Osteoblast (primary cell): ENCODE measurements at places on chromosomes 3 and 15.

GRCh38 chr3:68306571-68306970, 625.8 kb downstream of the TAFA4 start:
- DNase-seq: no peak
- H3K27ac ChIP-seq: no peak overlapping the region
- no peaks in the 10 kb centered on the region for H3K36me3 ChIP-seq
- H3K4me1 ChIP-seq: no peaks in the 10 kb centered on the region

DNA sequence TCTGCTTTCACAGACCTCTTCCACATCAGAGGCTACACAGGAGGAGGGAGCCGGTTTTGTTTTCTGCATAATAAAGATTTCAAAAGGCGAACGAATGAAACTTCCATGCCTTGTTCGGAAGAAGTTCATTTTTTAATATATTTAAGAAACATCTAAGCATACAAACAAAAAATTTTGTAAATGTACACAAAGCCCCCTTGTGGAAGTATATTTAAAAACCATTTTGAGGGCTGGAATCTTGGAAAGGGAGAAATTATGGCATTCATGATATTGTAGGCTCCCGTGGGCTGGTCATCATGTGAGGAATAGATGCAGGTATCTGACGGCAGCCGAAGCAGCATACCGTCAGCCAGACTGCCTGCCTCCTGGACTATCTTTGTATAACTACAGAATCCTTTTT, 90.4 kb downstream of the MECOM start:
- DNase-seq: no peak
- H3K4me1 ChIP-seq: peaks cover 6% of the 10 kb centered on the region
- H3K27me3 ChIP-seq: no peaks in the 10 kb centered on the region
- no peak overlapping the region for H3K27ac ChIP-seq
- H3K4me3 ChIP-seq: no peak overlapping the region

- no peak for DNase-seq
- no peaks in the 10 kb centered on the region for H3K36me3 ChIP-seq
- no peak overlapping the region for H3K27ac ChIP-seq
- no peak overlapping the region for H3K4me3 ChIP-seq
- H3K27me3 ChIP-seq: peaks cover 2% of the 10 kb centered on the region
These were observed 20.2 kb upstream of the CCDC66 start for GRCh38 chr3:56536735-56537134.

DNA sequence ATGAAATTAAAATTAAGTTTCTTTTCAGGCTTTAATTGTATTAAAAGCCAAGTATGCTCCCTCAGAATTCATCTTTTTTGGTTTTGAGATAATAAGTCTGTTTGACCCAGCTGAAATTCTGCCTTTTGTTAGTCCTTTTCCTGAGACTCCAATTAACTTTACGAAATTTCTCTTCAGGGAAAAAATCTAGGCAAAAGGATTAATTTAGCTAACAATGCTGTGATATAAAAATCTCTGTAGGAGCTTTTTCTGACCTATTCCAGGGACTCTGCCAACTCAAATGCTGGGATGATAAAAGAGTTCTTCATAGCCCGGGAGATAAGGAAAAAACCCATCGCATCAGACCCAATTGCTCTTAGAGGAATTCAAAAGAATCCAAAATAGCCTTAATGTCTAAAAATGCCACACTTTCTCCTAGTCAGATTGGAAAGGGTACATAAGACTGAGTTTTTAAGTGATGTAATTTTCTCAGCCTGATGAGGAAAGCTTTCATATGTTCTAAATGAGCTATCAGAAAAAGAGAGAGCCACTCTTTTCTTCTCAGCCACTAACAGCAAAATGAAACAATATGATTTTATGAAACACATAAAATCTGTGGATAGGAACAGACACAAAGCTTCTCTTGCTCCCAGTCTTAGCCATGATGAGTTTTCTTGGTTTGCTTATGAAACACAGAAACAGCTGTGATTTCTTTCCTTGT, 405.1 kb downstream of the ROBO1 start:
- peaks cover 20% of the 10 kb centered on the region for H3K4me1 ChIP-seq
- H3K27ac ChIP-seq: no peak overlapping the region
- no peak for DNase-seq
- H3K4me3 ChIP-seq: no peak overlapping the region
- no peaks in the 10 kb centered on the region for H3K36me3 ChIP-seq

DNA sequence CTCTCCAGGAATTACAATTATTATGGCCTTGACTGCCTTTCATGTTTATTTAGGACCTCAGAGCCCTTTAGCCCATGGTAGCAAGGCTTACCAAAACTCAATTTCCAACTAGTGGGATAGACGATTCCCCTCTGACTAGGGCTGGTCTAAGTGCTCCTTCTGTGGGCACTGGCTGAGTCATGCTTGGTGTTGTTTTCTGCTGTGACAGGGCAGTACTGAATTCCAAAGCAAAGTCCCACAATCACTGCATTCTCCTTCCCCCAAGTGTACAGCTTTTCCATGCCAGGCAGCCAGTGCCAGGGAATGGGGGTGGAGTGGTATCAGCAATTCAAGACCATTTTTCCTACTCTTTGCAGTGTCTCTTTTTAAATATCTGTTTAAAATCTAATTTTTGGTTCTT, 509.0 kb upstream of the NECTIN3 start:
- H3K36me3 ChIP-seq: no peaks in the 10 kb centered on the region
- H3K4me3 ChIP-seq: no peak overlapping the region
- H3K27ac ChIP-seq: no peak overlapping the region
- DNase-seq: no peak
- H3K4me1 ChIP-seq: peaks cover 5% of the 10 kb centered on the region

DNA sequence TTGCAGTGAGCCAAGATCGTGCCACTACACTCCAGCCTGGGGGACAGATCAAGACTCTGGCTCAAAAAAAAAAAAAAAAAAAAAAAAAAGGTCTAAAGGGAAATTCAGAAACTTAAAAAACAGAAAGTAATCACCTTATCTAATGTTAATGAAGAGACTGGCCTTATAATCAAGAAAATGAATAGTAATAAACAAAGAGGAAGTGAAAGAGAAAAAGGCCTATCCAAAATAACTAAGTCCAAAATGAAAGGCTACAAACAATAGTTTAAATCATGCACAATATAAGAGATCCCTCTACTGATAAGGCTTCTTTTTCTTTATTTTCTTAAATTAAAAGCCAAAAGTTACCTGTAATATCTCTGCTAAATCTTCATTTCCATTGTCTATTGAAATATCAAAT, 37.1 kb upstream of the HDC start:
- DNase-seq: no peak
- no peaks in the 10 kb centered on the region for H3K4me1 ChIP-seq
- peaks cover 30% of the 10 kb centered on the region for H3K36me3 ChIP-seq
- H3K27me3 ChIP-seq: no peaks in the 10 kb centered on the region
- no peak overlapping the region for H3K27ac ChIP-seq

DNA sequence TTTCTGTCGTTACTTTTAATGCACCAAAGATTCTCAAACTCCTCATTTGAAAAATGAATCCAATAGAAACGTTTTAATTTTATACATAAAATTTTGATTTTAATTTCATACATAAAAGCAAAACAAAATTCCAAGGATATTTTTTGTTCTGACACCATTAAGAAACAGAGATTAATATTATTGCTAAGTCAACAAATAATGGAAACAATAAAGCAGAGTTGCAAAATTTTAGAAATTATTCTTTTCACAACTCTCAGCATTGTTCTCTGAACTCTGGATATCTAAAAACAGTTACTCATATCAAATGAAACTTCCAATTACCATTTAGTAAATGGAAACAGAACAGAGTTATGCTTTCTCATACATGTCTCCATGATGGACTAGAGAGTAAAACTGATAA, 260.2 kb downstream of the EPHA6 start:
- H3K27ac ChIP-seq: no peak overlapping the region
- no peak overlapping the region for H3K4me3 ChIP-seq
- H3K36me3 ChIP-seq: no peaks in the 10 kb centered on the region
- no peak for DNase-seq
- no peaks in the 10 kb centered on the region for H3K4me1 ChIP-seq

- H3K36me3 ChIP-seq: no peaks in the 10 kb centered on the region
- DNase-seq: peak; percentile 14
- no peak overlapping the region for H3K4me3 ChIP-seq
- H3K27me3 ChIP-seq: no peaks in the 10 kb centered on the region
- no peak overlapping the region for H3K27ac ChIP-seq
- peaks cover 23% of the 10 kb centered on the region for H3K4me1 ChIP-seq
These were observed 217.0 kb downstream of the PDCD6IP start for GRCh38 chr3:34015204-34016142.

DNA sequence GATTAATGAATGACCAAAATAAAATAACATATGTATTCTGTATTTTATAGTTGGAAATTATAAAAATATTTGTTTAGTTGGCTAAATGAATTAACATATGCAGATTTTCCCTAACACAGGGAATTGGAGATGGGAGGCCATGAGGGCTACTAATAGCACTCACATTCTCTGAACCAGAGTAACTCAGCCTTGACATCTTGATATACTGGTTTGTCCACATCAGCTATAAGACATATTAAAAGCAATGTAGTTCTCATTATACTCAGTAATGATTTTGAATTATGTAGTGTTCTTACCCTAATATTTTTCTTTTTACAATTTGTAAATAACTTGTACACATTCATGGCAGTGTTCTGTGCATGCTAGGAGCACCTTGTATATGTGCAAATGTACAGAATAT, 255.9 kb downstream of the EPHA6 start:
- H3K27me3 ChIP-seq: no peaks in the 10 kb centered on the region
- no peak overlapping the region for H3K4me3 ChIP-seq
- H3K36me3 ChIP-seq: no peaks in the 10 kb centered on the region
- DNase-seq: no peak

DNA sequence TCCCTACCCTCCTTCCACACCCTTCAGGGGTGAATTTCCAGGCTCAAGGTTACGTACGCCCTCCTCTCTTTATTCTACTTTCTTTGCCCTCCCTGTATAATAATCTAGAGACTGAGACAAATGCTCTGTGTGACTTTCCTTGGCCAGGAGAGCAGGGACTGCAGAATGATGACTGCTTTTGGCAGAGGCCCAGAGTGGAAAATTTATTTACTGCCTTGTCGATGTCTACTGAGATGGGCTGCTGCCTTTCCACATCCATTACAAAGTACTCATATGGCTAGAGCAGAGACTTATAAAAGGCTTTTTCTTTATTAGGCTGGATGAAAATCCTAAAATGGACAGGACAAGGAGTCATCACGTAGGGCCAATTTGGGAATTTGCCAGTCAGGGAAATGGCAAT, 576.2 kb downstream of the TUSC7 start:
- H3K4me3 ChIP-seq: no peak overlapping the region
- no peak overlapping the region for H3K27ac ChIP-seq
- no peaks in the 10 kb centered on the region for H3K36me3 ChIP-seq
- no peaks in the 10 kb centered on the region for H3K4me1 ChIP-seq
- no peak for DNase-seq

DNA sequence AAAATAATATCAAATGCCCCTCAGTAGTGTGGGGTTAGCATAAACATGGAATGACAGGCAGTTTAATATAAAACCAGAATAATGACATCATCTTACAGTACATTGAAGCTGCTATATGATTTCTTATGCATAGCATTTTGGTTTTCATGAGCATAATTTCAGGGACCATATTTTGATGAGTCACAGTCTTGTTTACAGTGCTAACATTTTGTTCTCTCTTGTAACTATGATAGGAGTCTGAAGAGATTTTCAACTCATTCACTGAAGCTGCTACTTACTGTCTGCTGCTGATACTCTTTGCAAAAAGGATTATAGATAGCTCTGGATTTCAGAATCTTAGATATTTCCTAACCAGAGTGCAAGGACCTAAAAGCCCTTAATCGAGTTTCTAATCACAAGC, 92.6 kb upstream of the CCDC54 start:
- H3K27ac ChIP-seq: no peak overlapping the region
- no peak overlapping the region for H3K4me3 ChIP-seq
- no peak for DNase-seq
- H3K36me3 ChIP-seq: no peaks in the 10 kb centered on the region

GRCh38 chr3:184129012-184129411, 6.1 kb upstream of the EIF2B5 start:
- H3K27me3 ChIP-seq: no peaks in the 10 kb centered on the region
- H3K4me1 ChIP-seq: peaks cover 3% of the 10 kb centered on the region
- H3K36me3 ChIP-seq: no peaks in the 10 kb centered on the region
- H3K4me3 ChIP-seq: no peak overlapping the region
